Fibroblast of skin of left quadriceps (primary cell): ENCODE measurements at places on chromosomes 4 and X.

DNA sequence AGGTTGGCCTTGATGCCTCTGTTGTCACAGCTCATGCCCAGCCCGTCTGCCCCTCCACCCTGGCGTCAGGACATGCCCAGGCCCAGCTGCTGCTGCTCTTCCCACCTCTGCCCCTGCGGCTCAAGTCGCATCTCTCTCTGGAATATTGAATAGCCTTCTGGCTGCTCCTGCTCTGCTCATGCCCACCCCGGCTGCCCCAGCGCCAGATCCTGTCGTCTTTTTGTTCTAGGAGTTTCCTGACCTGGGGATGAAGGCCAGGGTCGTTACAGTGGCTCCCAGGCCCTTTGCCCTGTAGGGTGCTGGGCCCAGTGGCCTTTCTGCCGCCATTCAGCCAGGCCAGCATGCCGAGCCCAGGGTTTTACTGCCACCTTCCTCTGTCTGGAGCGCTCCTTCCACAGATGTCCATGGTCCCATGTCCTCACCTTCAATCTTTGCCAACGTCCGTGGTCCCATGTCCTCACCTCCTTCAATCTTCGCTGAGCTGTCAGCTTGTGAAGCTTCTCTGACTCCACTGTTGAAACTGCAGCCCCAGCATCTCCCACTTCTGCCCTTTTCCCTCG, 9.7 kb downstream of the MAEA start:
- DNase-seq, result no peak

GRCh38 chrX:133926809-133927208, 58.6 kb downstream of the GPC3 start:
- DNase-seq, result no peak

DNA sequence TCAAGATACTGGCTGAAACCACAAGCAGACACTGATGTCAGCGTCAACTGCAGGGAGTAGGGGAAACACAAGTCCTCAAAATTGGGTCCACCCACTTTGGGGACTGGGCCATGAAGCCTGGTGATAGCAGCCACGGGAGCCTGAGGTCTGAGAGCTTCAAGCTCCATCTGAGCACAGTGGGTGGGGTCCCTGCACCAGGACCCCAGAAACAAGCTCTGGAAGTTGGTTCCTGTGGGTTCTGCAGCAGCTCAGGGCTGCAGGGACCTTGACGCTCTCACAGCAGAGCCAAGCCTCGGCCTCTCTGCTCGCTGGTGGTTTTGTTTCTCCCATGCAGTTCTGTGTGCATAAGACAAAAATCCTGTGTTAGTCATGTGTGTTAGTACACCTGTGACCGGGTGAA, 54.5 kb downstream of the CPLX1 start:
- no peak for DNase-seq

DNA sequence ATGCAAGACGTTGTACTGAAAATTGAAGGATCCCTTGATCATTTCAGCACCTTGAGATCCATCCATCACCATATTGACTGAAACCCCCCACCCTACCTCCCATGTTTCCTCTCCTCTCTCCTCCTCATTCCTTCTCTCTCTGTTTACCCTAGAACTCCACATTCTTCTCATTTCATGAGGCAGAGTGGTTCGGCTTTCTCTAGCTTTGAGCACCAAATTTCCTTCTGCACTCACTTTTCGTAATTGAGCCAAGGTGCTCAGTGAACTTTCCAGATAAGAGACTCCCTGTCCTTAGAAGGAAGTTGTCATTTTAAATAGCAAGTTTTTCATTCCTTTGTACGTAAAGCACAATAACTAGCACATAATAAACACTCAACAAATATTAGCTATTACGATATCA, 108.3 kb upstream of the SLC34A2 start:
- no peak for DNase-seq

GRCh38 chrX:37752936-37753335, 26.9 kb upstream of the CYBB start:
- no peak for DNase-seq

GRCh38 chr4:127138586-127138985, 494.2 kb upstream of the INTU start:
- DNase-seq, result no peak

GRCh38 chr4:83556816-83557215, 20.9 kb downstream of the GPAT3 start:
- DNase-seq, result no peak

DNA sequence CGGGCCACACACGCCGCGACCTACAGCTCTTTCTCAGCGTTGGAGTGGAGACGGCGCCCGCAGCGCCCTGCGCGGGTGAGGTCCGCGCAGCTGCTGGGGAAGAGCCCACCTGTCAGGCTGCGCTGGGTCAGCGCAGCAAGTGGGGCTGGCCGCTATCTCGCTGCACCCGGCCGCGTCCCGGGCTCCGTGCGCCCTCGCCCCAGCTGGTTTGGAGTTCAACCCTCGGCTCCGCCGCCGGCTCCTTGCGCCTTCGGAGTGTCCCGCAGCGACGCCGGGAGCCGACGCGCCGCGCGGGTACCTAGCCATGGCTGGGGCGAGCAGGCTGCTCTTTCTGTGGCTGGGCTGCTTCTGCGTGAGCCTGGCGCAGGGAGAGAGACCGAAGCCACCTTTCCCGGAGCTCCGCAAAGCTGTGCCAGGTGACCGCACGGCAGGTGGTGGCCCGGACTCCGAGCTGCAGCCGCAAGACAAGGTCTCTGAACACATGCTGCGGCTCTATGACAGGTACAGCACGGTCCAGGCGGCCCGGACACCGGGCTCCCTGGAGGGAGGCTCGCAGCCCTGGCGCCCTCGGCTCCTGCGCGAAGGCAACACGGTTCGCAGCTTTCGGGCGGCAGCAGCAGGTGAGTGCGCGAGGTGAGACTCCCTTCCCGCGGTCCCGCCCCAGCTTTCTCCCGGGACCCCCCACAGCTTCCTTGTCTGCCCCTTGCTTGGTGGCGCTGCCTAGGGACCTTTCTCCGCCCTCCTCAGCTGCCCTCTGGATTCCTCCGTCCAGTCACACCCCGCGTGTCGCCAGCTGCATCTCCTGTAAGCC, 678 bp downstream of the BMP3 start:
- DNase-seq, result no peak
